Activated T-helper 1 cell treated with anti-CD3 and anti-CD28 coated beads, Interleukin-2, amount 50 U/mL, for 16 hours (primary cell): ENCODE measurements at places on chromosomes 5 and 9.

- DNase-seq, result no peak
Measured at GRCh38 chr5:150120062-150120441, 33.7 kb upstream of the CSF1R start.

GRCh38 chr5:122877518-122877917 lies 32.1 kb downstream of the SNX24 start:
- no peak for DNase-seq

GRCh38 chr5:50886657-50887345 lies 220.4 kb downstream of the PARP8 start:
- DNase-seq, result no peak

- no peak for DNase-seq
Measured at GRCh38 chr5:169602535-169602934, 19.0 kb downstream of the SPDL1 start.

GRCh38 chr5:160357861-160358411 lies 12.5 kb downstream of the C1QTNF2 start:
- no peak for DNase-seq

GRCh38 chr9:89742660-89743059 lies 137.8 kb downstream of the GADD45G start:
- DNase-seq, result no peak

DNA sequence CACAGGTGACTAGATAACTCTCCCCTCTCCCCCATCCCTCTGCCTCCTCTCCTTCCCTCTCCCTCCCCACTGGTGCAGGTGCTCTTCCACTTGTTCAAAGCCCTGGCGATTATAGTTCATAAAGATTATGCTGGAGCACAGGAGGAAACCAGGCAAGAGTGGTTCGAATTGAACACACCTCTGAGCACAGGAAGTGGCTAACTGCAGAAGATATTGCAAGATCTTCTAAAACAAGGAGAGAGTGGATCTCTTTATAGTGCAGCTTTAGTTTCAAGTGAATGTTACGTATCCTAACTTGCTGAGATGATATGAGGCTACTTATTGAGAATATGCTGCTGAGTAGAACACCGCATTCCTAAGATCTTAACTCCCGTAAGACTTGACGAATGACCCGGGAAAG lies 178.4 kb downstream of the GOLPH3 start:
- no peak for DNase-seq

DNA sequence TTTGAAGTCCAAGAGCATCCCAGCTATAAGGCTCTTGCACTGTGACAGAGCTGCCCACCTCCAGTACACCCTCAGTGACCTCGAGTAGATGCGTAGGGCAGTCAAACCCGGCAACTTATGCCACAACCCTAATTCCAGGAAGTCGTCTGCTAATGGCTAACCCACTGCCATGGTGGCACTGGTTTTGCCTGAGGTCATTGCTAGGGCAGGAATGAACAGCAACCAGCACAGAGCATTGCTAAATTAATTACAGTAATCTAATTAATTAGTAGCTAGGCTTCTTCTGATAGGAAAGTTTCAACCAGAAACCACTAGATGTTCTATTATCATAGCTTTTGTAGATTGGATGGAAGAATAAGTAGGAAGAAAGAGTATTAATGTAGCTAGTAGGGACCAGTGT lies 122.8 kb downstream of the DPYSL3 start:
- no peak for DNase-seq
